Esophagus muscularis mucosa (tissue), 4 donors: ENCODE measurements at places on chromosomes 4 and X.

DNA sequence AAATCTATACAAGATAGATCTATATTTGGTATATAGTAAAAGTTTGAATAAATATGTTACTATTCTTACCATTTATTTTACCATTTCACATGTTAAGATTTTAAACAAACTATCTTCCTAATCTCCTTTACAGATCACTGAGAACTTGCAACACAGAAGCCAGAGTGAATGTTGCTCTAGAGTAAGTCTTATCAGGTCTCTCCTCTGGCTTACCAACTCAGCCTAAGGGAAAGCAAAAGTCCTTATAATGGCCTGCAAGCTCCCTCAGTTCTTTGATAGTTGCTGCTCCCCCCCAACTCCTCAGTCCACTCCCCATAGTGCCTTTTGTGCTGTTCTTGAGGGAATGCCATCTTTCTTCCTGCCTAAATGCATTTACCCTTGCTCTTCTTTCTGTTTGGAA is 25.7 kb upstream of the SLC7A11 start:
- no peak for DNase-seq

DNA sequence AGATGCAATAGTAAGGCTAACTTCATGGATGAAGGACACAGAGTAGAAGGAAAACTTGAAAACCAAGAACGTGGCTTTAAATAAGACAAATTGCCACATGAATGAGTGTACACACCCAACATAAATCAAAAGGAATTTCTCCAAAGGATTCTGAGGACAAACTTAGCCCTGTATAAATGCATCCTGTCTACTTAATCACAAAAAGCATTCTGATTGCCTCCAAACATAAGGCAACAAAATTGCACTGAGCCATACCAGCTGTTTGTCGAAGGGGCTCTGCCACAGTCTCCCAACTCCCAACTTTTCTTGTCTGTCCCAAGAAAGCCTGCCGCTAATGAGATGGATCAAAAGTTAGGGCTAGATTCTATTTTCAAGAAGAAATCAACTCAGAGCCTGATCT is 194.3 kb downstream of the SOWAHB start:
- DNase-seq, result no peak

GRCh38 chrX:24577091-24577490 is 70.1 kb downstream of the PCYT1B start:
- DNase-seq, result no peak

- no peak for DNase-seq
Observed at GRCh38 chr4:85078016-85078415, 111.5 kb upstream of the WDFY3 start.

GRCh38 chrX:40773809-40774208 is 38.5 kb upstream of the MED14 start:
- no peak for DNase-seq

GRCh38 chr4:24862073-24862751 is 50.6 kb downstream of the CCDC149 start:
- no peak for DNase-seq

DNA sequence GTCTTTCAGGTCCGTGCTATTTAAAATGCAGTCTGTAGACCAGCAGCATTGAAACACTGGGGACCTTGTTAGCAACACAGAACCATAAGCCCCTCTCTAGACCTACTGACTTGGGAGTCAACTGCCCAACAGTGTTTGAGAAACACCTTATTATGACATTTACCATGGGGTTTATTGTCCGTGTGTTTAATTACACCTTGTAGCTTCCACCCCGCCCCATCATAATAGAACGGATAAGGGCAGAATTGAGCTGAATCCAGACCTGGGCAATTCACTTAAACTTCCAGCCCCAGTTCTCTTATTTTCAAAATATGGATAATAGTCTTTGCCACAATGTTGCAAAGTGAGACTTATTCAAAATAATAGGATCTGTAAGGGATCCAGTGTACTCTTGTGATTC is 30.6 kb upstream of the CLNK start:
- no peak for DNase-seq

GRCh38 chr4:184588893-184589292 is 60.4 kb downstream of the CASP3 start:
- DNase-seq, result no peak

DNA sequence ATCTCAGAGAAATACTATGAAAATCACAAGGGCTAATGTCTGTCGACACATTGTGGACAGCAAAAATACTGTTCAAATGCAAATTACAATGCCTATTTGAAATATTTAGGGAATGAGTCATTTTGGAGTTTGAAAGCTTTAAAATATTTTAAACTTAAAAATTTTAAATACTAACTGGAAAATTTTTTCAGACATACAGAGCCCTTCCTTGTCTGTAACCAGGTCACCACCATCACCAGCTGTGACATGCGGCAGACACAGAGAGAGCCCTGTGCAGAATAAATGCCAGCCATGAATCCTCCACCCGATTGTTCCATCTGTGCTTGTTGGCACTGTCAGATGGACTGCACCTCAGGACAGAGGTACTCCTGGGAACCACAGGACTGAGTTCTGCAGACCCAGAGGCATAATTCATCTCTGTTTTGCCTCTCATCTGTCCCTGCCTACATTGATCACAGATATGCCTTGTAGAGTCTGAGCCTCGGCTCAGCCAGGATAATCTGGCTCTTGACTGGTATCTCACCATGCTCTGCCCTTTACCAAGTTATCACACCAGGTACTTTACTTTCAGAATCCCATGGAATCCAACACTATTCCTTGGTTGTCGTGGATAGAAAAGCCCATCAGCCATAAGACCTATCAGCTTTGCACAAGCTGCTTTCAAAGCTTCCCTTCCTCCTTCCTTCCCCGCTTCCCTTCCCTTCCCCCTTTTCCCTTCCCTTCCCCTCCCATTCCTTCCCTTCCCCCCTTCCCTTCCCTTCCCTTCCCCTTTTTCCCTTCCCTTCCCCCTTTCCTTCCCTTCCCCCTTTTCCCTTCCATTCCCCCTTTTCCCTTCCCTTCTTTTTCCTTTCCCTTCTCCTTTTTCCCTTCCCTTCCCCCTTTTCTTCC is 67.2 kb downstream of the TBC1D9 start:
- peak; percentile 19 for DNase-seq

DNA sequence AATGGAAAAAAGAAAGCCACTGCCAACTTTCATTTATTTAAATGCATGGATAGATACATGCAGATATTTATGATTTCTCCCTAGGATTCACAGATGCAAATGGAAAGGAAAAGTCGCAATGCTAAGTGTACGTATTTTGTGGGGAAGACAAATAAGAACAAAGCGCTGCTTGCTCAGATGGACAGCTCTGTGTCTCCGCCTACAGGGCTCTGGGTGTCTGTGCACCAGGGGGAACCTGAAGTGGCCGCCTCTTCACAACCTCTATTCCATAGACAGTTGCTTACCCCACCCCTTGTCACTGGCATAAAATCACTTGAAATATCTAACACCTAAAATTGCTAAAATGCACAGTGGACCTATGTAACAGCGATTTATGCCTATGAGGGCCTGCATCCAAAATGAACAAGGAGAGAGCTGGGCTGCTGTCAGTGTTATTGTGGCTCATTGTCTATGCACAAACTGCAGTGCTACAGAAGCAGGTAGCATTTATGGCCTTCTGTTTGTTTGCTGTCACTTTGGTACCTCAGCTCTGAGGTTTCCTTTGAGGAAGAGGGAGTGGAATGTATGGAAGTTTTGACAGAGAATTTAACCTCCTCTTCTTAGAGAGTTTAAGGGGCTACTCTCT is 58.6 kb upstream of the PAGE1 start:
- DNase-seq, result no peak

GRCh38 chr4:4880492-4880891 is 21.0 kb downstream of the MSX1 start:
- no peak for DNase-seq
